HCT116 (cell line): ENCODE measurements at places on chromosomes 16 and 17. TPM values are rescaled to one million over a fixed set of nuclear protein-coding genes. Genes with fewer than 3 reads are reported as not detected.

The HOXB5 gene
- total RNA-seq: 19.8 TPM

The TM4SF5 gene
- total RNA-seq: not detected

- no peak for DNase-seq
These were observed 318.8 kb downstream of the C16orf95 start for GRCh38 chr16:86998196-86999001.

GRCh38 chr16:82544378-82545160 is 82.2 kb upstream of the CDH13 start:
- no peak for DNase-seq

The MMP25 gene
- total RNA-seq: 2.5 TPM

The CDRT15 gene
- total RNA-seq: not detected

The SGCA gene
- 0.37 TPM for total RNA-seq

DNA sequence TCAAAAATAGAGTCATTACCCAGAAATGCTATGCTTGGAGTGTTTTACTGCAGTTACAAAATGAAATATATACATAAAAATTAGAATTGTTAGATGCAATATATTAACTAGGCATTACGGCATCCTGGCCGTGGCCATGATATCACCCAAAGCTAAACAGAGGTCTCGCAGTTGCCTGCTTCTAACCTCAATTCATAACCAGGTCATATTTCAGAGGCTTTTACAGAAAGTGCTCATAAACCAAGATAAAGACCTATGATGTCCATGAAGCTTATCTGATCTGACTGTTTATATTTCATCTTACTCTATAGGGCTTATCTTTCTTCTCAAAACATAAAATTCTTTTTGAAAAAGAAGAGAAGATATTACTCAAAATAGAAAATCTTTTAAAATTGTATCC is 664.5 kb upstream of the SALL1 start:
- no peak for DNase-seq

DNA sequence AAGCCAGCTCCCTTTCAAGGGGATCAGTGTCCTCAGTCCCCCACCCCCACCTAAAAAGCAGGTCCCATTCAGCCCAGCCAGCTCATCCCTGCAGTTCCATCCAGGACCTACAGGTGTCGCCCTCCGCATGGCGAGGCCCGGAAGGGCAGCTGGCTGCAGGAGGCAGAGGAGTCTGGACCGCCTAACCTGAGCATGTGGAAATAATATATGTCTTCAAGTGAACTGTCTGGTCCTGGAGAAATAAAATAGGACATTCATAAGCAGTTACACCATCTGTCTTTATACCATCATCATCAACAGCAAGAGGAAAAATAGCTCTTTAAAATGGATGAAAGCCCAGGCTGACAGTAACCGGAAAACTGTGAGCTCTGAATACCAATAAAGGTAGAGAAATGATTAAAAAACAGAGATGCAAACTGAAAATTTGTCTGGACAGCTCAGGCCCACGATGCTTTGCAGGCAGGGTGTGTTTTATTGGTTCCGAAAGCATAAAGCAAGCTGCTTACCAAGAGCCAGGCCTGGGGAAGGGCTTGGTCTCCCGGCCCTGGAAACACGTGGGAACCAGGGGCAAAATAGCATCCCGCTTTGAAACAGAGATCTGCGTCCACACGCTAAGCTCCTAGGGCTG is 215.2 kb downstream of the ZFHX3 start:
- no peak for DNase-seq
